Fibroblast of skin of right biceps (primary cell): ENCODE measurements at places on chromosomes 2 and 18.

GRCh38 chr2:37713258-37713700 is 41.8 kb upstream of the CDC42EP3 start:
- peak; percentile 97 for DNase-seq

- DNase-seq, result no peak
Measured at GRCh38 chr2:215466097-215466909, 30.4 kb upstream of the FN1 start.

- DNase-seq, result peak; percentile 99
Measured at GRCh38 chr18:45802814-45803492, 22.5 kb upstream of the SIGLEC15 start.

DNA sequence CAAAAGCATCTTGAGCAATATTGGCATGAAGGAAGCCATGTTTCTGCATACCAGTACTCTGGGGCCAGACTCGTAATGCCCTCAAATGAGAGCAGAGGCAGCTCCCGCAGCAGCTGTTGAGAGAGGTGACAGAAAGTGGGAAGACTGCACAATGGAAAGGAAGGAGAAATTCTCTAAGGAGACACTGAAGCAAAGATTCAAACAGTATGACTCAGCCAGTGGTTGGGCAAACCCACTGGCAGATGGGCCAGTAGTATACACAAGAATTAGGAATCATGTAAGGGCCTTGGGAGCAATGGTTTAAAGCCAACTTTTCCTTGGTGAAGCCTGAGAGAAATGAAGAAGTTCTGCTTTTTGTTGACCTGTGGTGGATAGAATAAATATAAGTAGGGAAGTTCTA is 2092.7 kb upstream of the PIK3C3 start:
- DNase-seq, result no peak

DNA sequence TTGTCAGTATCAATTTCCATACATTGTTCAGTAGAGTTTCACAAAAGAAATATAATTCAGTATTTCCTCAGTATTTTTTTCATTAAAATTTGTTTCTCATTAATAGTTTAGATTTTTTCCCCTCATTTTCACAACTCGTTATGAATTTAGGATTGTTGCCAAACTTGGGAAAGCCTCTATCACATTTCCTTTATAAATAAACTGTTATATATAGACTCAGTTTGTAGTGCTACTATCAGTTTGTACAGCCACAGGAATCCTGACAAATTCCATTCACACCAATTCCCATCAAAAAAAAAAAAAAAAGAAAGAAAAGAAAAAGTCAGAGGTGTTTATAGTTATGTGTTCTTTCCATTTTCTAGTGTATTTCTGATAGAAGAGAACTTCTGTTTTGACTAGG is 123.3 kb upstream of the DCC start:
- peak; percentile 72 for DNase-seq

GRCh38 chr2:27587025-27587424 is 4.2 kb downstream of the ZNF512 start:
- no peak for DNase-seq

DNA sequence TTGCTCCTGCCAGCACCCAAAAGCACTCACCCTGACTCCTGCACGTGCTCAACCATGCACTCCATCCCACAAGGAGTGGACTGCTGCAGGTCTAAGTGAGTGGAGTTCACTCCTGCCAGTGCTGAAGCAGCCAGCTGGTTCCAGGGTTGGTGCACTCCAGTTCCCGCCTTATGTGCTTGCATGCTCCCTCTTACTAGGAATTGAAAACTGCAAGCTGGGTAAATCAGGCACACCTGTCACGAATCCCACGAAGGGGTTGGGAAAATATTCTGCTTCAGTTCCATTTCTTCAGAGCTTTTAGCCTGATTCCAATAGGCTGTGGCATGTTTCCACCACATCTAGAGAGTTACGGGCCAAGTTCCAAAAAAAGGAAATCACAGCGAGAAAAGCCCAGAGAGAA is 1365.5 kb upstream of the CHAC2 start:
- DNase-seq, result no peak

DNA sequence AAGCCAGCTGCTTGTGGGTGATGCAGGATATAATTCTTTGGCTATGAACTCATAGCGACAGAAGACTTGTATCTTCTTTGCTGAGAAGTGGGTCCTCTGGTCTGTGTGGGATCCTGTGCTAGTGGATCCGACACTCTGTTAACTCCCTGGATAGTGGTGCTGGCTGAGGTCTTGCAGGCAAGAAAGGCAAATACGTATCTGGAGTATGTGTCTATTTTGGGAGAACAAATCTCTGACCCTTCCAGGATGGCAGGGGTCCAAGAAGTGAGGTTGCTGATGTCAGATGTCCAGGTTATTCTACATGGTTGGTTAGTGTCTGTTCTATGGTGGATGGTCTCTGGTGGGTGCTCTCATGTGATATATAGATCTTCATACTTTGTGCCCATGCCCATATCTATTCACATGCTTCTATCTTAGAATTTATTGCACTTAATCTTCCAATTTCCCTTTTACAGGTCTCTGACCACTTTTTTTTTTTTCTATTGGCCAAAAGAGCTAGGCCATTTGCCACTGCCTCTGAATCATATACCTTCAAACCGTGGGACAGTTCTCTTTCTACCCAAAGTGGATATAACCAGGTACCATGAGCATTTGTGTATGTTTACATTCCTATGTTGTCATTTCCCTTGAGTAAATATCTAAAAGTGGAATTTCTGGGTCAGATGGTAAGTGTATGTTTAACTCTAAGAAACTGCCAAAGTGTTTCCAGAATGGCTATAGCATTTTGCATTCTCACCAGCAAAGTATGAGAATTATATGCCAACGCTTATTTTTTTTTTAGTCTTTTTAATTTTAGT is 45.1 kb upstream of the RBMS1 start:
- DNase-seq, result no peak

GRCh38 chr2:143205106-143205764 is 76.0 kb downstream of the ARHGAP15 start:
- no peak for DNase-seq

DNA sequence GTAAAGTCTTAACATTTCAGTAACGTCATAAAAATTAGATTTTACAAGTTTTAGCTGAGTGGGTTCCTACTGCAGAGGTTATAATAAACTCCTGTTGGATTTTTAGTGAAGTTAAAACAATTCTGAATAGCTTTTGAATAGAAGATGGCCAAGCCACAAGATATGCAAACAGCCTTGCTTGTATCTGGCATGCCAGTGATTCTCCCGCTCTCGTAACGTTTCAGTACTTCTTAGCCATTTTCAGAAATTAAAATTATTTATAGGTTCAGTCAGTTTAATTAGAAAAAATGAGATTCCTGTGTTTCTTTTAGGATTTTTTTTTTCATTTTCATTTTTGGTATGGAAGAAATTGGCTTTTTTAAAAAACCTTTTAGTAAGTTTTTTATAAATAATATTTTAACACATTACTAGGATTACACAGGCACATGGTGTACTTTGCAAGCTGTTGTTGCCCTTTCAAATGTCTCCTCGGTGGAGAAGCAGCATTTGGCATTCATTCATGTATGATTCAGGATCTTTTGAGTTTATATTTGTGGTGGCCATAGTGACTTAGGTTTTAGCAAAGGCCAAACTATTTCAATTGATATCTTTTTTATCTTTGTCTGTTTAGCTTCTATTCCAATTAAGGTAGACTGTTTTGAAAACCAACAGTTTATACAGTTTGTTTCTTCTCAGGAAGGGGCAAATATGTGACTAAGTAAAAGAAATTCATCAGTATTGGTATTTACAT is 30.6 kb upstream of the RND3 start:
- peak; percentile 71 for DNase-seq

GRCh38 chr18:76412818-76413565 is 82.0 kb downstream of the ZNF516 start:
- peak; percentile 53 for DNase-seq

- DNase-seq, result no peak
Measured at GRCh38 chr2:60450488-60450887, 103.0 kb downstream of the BCL11A start.

DNA sequence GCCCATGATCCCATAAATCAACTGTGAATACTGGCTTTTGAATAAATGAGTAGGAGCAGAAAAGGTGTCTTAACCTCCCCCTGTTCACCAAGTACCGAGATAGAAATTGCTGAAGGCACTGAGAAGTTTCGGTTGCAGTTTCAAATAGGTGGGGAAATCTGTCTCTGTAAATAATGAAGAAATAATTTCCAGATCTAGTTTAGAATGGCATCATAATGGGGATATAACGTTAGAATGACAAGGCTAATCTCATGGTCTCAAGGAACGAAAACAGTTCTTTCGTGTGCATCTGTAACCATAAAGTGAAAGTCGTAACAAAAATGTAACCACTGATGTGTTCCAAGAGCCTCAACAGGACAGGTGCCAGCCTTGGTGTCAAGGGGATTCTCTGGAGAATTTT is 49.9 kb upstream of the TMEM18 start:
- DNase-seq, result no peak

DNA sequence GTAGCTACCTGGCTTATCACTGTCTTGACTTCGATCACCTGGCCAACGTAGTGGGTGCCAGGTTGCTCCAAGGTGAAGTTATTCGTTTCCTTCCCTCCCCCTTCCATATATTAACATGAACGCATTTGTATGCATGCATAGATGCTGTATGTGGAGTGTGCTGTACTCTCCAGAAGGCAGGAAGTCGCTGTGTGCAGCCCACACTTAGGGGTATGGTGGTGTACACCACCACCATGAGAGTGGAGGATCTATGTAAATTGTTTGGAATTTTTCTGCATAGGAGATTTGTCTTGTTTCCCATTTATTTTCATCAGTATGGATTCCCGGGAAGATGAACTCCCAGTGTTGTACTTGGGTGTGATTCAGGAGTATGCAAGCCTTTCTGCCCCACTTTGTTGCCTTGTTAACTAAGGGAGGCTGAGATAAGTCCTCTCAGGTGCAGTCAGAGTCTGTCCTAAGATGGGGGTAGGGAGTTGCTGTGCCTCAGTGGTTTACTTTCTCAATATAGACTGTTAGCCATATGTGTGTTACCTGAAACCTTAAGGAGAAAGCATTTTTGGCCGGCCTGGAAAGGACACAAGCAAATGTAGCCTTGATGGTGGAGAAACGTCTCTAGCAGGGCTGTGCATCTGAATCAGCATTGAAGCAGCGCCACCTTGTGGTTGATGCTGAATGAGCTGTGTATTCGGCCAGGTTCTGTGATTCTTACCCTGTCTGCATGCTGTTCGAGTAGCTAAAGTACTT is 149.8 kb downstream of the TANC1 start:
- DNase-seq, result peak; percentile 79

GRCh38 chr18:64149916-64150438 is 1.1 kb upstream of the LINC00305 start:
- DNase-seq, result no peak

GRCh38 chr2:119434664-119435063 is 3.0 kb downstream of the TMEM37 start:
- no peak for DNase-seq

DNA sequence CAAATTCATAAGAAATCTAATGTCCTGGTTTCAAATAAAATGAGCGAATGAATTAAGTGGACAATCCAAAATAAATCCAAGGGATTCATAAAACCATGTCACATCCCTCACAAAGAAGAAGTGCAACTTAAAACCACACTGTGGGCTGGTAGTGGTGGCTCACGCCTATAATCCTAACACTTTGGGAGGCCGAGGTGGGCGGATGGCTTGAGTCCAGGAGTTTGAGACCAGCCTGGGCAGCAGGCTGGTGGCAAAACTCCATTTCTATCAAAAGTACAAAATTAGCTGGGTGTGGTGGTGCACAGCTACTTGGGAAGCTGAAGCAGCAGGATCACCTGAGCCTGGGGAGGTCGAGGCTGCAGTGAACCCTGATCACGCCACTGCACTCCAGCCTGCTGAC is 25.4 kb downstream of the FAM98A start:
- no peak for DNase-seq

DNA sequence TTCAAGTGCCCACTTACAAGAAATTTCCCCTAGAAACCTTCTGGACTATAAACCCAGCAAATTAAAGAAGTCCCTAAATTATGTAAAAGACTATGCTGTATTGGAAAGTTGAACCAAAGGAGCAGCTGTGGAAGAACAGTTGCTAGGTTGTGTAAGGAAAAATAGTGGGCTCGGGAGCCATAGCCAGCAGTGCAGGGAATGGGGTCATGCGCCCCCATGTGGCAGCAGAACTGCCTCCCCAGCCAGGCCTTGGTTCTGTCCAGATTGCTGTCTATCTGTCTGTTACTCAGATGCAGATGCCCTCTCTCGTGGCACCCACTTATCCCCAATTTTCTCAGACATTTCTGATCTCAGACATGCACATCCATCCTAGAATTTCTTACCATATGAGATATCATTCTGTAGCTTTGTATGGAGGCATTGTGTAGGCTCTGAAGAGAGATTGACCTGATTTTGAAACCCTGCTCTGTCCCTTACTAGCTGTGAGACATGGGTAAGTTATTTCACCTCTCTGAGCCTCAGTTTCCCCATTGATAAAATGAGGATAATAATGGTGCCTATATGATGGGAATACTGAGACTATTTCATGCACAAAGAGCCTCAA is 258.3 kb downstream of the SS18 start:
- peak; percentile 75 for DNase-seq

DNA sequence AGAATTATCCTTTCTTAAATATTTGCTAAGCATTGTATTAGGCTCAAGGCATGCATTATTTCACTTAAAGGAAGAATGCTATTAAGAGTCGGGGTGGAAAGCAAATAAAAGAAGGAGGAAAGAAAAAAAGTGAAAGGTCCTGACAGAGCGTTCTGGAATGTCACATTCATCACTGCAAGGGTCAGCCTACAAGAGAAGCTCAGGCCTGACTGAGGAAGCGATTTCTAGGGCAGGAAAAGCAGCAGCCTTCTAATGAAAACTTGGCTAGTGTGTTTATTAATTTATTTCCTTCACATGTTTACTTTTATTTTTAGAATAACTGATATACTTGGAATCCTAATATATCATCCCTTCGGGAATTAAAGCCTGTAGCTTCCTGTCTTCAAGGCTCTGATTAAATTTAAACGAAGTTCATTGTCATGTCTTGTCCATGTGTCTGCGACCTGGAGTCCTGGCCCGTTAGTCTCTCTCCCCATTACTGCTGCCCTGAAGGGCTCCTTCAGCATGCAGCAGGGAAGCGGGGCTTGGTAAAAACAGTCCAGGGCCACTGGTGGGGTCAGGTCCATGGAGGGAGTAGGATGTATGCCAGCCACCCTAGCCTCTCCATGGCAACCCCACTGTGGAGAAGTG is 119.2 kb upstream of the CCDC68 start:
- DNase-seq, result peak; percentile 22

GRCh38 chr2:12602661-12603060 is 114.1 kb upstream of the TRIB2 start:
- peak; percentile 56 for DNase-seq

GRCh38 chr2:234950730-234951663 is 820 bp upstream of the SH3BP4 start:
- peak; percentile 70 for DNase-seq

GRCh38 chr18:13183359-13183758 is 35.2 kb upstream of the LDLRAD4 start:
- no peak for DNase-seq

GRCh38 chr2:97011977-97012569 is 25.7 kb upstream of the FAM178B start:
- peak; percentile 61 for DNase-seq

DNA sequence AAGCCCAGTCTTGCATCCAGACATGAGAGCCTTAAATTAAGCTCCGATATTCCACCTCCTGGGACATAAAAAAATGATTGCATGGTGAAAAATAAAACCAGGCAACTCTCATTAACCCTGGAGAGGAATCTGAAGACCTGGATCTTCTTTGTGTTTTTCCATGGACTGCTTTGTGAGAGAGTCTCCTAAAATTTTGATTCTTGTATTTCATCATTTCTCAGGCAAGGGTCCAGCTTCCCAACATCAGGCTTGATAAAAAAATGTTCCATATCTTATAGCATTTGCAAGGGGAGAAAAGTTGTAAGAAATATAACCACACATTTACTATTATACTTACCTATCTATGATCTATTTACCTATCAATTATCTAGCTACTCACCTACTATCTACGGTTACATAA is 327.5 kb upstream of the SPHKAP start:
- DNase-seq, result no peak
